IPS-NIHi11 (cell line): ENCODE measurements at places on chromosomes 7 and 10.

DNA sequence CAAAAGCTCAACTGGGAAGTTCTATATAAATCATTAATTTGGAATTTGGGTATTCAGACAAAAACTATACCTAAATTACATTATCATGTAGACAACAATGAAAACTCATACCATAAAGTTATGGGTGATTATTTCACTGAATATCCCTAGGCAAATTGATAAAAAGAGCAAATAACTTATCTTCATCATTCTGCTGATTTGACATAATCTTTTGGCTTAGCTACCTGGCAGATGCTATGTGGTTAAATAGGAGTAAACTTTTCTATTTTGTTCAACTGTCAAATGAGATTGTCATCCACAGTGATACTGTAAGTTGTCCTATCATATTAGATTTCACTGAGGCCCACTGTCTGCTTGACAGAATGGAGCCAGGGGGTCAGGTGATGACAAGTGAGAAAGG, 148.9 kb upstream of the FEZF1 start:
- DNase-seq: no peak

- no peak for DNase-seq
Measured at GRCh38 chr10:3292636-3293035, 120.1 kb upstream of the PITRM1 start.

- DNase-seq: no peak
Measured at GRCh38 chr10:103490986-103491314, 2.6 kb upstream of the NEURL1 start.

- no peak for DNase-seq
Measured at GRCh38 chr7:28986765-28987110, 28.6 kb upstream of the TRIL start.

DNA sequence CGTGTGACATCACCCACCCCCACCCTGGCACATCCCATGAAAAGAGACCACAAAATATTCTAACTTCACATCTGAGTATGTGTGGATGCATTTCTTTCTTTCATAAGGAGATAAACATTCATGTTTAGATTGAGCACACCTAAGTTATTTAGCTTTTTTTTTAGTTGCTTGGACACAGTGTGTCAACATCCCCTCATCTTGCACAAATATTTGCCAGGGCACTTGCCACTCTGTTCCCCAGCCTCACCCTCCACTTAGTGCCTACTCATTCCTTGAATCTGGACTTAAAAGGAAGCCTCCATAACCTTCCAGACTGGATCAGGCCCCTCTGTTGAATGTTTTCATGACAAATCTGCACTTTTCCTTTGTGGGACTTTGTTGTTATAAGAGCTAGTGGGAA, 338.9 kb upstream of the IGFBP3 start:
- DNase-seq: no peak

GRCh38 chr10:110498982-110499795, 1.5 kb downstream of the DUSP5 start:
- DNase-seq: no peak
